ENCODE measurements at places on chromosomes 7 and 10.

GRCh38 chr7:27462575-27463270, 200.0 kb downstream of the HIBADH start:
- no peak for DNase-seq

- DNase-seq, result no peak
Observed at GRCh38 chr10:5862360-5862961, 27.2 kb downstream of the ANKRD16 start.

GRCh38 chr10:89390476-89391225, 1.8 kb upstream of the IFIT1 start:
- DNase-seq, result no peak

GRCh38 chr10:8035641-8036470, 18.6 kb upstream of the GATA3 start:
- no peak for DNase-seq

GRCh38 chr10:111478651-111479050, 401.8 kb downstream of the ADRA2A start:
- no peak for DNase-seq

DNA sequence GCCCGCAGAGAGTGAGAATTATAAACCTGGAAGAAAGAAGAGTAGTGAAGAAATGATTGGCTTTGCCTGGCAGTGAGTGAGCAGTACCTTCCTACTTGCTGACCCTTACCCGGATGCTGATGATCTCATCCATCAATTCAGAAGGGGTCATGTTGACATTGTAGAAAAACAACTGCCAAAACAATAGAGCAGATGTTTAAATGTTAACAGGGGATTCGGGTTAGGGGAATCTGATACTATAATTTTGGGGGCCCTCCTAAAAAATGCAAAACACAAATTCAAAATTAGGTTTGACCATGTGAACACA, 78.1 kb downstream of the MYOF start:
- no peak for DNase-seq
